ENCODE measurements at places on chromosomes 12 and 14.
A peak's percentile ranks its signal among the peaks of the same experiment; 100 is the strongest.

GRCh38 chr12:122421187-122421820, 1.2 kb downstream of the CLIP1 start:
- peak; percentile 20 for DNase-seq

GRCh38 chr12:67810166-67810565, 161.6 kb downstream of the DYRK2 start:
- no peak for DNase-seq

GRCh38 chr12:6376079-6376869, 911 bp upstream of the SCNN1A start:
- DNase-seq, result no peak

DNA sequence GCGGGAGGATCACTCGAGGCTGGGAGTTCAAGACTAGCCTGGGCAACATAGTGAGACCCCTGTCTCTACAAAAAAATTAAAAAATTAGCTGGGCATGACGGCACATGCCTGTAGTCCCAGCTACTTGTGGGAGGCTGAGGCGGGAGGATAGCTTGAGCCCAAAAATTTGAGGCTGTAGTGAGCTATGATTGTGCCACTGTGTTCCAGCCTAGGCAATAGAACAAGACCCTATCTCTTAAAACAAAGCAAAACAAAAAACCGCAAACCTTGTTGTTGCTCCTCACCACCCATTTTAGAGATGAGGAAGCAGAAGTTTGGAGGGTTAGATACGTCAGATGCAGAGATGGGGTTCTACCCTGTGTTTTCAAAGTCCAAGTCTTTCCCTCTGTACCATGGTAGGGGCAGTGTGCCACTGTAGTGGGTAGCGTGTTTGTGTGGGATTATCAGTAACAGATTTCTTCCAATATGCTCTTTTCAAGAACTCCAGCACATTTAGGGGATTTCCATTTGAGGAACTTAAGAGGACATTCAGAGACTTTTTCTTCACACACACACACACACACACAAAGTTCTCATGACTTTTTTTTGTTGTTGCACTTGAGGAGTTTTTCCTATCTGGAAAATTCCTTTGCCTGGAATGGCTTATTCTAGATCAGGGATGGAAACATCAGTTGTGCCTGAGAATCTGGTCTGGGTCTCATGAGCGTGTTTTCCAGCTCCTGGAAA, 186.5 kb downstream of the CHST11 start:
- no peak for DNase-seq

DNA sequence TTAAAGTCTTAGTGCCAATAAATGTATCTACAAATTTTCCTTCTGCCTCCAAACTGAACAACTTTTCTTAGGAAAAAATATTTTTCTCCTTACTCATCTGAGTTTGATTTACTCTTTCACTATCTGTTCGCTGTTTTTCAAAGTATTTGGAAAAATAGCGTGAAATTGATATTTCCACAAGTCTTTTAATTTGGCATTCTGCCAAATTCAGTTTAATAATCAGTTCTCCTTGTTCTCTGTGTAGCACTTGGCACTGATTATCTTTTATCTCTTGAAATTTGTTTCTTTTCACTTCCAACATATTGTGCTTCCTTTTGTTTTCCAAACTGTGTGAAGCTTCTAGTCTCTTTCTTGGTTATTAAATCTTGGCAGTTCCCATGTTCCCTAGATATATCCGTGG, 559.8 kb downstream of the RPL10L start:
- DNase-seq, result no peak

GRCh38 chr12:93860668-93861373, 183.6 kb downstream of the CRADD start:
- no peak for DNase-seq

GRCh38 chr12:91381309-91381804, 198.7 kb upstream of the DCN start:
- no peak for DNase-seq
